Amniotic stem cell (primary cell): ENCODE measurements at places on chromosomes 3 and 15.

DNA sequence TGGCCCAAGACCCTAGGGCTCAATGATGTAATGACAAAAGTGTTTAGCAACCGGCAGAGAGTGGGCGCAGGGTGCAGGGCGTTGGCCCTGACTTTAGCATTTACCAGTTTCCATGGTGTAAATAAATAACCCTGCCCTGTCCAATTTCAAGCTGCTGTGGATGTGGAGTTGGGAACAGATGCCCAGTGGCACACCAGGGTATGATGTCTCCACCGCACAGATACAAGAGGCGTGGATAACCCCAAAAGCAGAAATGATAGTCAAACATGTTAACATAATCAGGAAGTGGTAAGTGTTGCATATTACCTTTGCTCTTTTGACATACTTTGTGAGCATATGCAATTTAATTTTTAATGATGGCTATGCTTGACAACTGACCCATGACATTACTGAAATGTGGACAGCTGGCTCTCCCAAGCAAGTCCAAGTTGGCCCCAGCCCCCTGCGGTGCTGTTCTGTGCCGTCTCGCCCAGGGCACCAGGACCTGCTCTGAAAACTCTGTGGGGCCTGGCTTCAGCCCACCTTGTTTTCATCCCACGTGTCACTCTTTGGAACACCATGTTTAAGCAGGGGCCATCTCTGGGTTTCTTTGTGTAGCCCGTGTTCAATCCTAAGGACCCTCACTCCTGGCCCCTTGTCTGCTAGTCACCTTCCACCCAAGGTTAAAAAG, 10.8 kb upstream of the ANPEP start:
- no peak for DNase-seq

GRCh38 chr3:9760779-9761505, 8.8 kb downstream of the CAMK1 start:
- no peak for DNase-seq

DNA sequence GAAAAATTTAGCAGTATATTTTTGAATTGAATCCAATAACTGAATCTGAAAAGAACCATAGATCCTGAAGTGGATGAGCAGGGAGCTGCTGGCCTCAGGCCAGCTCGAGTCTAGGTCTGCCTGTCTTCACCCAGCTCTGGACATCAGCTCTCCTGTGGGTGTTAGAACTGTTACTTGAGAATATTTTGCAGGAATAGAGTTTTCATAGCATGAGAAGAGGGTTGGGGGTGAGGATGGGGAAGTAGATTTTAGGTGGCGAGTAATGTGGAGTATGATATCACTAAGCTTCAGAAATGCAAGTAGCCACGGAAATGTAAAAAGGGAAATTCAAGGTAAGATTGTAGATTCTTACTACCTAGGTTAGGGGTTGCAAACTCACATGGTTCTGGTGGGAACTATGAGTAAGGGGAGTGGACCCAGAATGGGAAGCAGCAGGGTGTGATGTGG, 6.2 kb downstream of the RAB8B start:
- no peak for DNase-seq

- no peak for DNase-seq
These were observed 684 bp downstream of the RPL4 start for GRCh38 chr15:66503780-66504562.

- no peak for DNase-seq
These were observed 8.1 kb downstream of the FBXO40 start for GRCh38 chr3:121601212-121601812.

DNA sequence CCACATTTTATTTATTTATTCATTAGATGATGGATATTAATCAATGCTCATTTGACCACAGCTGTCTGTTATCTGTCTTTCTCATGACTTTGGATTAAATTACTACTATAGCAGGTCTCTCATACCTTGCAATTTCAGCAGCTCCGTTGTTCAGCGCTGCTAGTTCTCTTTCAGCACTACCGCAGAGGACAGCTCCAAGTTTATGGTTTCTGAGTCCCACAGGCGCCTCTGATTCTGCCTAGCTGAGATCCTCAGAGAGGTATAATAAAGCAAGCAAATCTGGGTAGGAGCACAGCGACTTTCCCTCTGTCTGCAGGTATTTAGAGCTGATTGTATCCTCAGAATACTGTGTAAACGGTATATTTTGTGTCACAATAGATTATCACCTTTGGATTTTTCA, 204.9 kb downstream of the CNTN4 start:
- no peak for DNase-seq

DNA sequence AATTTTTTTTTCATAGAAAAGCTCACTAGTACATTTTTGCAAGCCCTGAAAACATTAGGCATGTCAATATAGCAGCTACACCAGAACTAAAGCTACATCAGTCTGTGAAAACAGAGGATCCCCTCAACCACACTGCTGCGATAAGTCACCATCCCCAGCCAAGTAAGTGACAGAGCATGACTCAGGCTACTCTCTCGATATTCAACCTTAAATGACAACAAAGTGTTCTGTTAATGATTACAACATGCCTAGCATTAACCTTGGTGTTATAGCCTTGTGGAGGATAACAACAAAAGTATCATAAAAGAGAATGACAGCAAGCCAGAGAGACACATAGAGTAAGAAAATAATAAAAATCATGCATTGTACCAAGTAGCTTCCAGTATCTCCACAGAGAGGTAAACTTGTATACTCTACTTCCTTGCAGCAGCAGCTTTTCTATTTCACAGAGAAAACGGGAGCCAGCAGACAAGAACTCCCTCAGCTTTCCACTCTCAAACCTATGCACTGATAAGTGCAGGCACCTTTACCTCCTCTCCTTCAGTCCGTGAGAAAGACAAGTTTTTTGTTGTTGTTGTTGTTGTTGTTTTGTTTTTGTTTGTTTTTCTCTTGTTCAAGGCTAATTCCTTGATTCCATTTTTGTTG, 76.6 kb downstream of the GBE1 start:
- DNase-seq: no peak

DNA sequence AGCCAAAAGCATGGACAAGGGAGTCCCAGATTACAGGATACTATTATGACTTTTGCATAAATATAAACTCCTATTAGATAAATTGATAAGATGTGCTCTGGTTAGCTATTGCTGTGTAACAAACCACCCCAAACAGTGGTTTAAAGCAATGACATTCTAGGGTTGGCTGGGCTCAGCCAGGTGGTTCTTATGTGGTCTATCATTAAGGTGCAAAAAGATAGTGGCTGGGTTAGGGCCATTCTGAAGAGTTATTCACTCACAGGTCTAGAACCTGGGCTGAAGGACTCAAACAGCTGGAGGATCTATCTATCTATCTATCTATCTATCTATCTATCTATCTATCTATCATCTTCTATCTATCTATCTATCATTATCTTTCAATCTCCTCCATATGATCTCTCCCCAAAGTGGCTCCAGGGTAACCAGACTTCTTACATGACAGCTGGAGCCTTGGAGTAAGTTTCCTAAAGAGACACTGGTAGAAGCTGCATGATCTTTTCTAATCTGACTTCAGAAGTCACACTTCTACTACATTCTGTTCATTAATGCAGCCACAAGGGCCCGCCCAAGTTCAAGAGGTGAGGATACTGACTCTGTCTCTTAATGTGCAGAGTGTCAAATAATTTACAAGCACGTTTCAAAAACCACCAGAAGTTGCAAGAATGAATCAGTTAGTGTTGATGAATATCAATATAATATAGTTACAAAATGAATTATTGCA, 74.9 kb upstream of the XCR1 start:
- DNase-seq: no peak

DNA sequence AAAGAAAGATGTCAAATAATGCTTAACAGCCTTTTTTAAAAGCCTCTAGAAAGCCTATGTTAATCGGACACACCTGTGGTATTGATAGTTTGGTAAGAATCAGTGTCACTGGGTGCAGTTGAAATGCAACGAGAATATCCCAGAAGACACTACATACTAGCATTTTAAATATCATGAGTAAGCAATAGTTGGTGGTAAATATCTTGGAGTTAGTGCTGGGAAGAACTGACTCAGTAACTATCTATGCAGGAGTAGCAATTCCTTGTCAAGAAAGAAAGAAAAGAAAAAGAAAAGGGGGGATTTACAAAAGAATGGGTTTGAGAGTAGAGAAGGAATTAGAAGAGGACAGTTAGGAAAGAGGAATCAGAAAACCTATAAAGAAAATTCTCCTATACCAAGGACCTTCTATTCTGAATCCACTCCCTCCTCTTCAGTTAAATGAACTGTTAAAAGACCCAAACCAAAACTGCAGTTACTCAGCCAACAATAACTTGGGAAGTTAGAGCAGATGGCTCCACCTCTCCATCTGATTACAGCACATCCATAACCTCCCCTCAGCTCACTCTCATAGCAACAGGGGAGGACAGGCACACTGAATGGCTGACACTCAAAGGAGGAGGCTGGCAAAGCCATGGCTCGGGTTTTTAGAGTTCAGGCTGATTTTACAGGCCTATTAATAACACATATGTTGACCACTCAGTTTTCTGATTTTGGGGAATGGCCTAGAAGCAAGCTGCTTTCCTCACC, 207.6 kb upstream of the MDFIC2 start:
- DNase-seq: no peak

- no peak for DNase-seq
These were observed 188.2 kb downstream of the ZBTB20 start for GRCh38 chr3:114958930-114959329.

DNA sequence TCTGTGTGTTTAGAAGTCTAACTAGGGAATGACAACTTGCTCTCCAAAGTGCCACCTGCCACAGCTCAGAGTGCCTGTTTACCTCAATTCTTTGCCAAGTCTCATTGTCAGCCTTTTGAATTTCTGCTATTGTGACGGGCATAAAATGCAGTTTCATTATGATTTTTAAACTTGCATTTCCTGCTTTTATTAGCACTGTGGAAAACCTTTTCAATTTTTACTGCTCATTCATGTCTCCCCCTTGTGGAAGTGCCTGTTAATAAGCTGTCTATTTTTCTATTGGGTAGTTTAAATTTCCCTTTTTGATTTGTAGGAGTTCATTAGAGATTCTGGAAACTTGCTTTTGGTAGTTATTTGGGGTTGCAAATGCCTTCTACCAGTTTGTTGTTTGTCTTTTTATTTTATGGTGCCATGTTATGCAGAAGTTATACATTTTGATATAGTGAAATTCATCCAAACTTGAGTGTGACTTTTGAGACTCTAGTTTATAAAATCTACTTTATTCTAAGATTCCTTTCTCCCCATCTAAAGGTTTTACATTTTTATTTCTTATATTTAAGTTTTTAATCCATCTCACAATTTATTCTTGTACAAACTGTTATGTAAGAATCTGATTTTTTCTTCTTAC, 53.9 kb upstream of the FRMD4B start:
- DNase-seq: peak; percentile 3

DNA sequence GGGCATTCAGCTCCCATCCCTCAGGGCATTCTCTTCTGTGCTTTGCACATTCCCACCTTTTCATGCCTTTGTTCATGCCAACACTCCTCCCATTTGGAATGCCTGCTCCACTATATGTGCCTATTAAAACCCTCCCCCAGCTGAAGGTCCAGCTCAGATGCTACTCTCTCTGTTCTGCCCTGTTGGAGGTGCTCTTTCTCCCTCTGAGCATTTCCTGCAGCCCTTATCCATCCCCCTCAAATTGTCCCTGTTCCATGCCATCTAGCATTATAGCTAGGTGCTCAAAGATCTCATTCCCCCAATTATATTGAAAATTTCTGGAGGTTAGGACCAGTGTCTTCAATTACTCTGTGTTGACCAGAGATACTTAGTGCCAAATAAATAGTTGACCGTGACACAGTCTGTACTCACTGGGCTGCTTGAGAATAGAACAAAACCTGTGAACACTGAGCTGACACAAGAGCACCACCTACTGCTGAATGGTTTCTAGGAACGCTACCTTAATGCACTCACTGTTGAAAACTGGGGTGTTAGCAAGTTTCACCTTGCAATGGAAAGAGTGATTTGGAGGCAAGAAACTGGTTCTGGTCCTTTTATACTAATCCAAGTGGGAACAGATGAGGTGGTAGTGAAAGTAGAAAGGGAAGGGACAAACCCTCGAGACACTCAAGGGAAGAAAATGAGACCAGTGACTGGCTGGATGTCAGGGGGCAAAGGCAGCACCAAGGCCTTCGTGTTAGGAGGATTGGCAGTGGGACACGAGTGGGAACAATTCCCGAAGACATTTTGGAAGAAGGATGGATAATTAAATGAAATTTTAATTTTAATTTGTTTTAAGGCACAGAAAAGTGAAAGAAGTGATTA, 289.8 kb upstream of the ROPN1 start:
- no peak for DNase-seq

DNA sequence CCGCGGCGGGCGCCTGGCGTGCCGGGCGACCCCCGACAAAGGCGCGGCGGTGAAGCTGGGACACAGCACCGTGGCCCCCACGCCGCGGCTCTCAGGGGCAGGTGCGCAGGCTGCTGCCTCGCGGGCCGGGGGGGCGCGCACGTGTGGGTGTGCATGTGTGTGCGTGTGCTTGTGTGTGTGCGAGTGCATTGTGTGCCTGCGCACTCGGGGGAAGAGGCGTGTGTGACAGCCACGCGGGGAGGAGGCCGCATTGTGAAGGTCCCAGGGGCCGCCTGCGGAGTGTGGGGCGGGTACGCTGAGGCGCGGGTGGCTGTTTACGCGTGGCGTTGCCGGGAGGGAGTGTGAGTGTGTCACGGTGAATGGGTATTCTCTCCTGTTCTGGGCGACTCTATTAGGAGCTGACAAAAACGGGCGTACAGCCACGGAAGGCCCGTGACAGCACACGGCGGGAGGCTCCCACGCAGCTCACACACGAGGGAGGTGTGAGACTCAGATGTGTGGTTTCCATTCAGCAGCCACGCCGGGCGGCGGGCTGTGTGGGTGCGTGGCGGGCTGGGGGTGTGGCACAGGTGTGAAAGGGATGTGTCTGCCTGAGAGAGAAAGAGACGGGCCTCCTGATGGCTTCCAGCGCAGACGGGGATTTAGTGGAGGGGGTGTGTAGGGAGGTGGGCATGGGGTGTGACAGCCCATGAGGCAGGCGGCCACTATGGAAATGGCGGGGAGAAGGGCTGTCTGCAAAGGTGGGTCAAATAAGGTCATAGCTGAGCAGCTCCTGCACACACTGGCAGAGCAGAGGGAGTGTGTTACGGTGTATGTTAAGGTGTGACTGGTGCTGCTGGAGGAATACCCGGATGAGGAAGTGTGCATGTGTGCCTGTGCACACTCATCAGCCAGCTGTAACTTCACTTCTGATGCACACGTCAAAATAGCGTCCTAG, 750 bp downstream of the PODXL2 start:
- no peak for DNase-seq
